T-helper 2 cell treated with Interferon-gamma antibody and Interleukin-4, amounts not matched to agents 5 μg/mL and 100 μg/mL, for 36 hours (primary cell): ENCODE measurements at places on chromosomes 12 and 14.

DNA sequence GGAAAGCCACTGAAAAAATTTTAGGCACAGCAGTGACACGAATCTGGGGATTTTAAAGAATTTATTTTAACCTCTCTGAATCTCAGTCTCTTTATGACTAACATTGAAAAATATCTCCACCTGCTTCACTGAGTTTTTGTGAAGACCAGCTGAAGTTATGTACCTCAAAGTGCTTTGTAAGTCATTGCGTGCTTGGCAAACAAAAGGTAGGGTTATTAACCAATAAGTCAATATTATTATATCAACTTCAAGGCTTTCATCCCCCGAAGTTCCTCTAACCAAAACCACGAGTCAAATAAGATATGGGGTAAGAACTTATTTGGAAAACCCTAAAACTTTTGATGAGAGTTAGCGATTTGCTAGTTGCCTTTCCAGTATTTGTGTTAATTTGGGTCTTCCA lies 62.3 kb downstream of the HSPB8 start:
- no peak for DNase-seq

GRCh38 chr12:49674318-49674981 lies 32.8 kb downstream of the FMNL3 start:
- DNase-seq = no peak

DNA sequence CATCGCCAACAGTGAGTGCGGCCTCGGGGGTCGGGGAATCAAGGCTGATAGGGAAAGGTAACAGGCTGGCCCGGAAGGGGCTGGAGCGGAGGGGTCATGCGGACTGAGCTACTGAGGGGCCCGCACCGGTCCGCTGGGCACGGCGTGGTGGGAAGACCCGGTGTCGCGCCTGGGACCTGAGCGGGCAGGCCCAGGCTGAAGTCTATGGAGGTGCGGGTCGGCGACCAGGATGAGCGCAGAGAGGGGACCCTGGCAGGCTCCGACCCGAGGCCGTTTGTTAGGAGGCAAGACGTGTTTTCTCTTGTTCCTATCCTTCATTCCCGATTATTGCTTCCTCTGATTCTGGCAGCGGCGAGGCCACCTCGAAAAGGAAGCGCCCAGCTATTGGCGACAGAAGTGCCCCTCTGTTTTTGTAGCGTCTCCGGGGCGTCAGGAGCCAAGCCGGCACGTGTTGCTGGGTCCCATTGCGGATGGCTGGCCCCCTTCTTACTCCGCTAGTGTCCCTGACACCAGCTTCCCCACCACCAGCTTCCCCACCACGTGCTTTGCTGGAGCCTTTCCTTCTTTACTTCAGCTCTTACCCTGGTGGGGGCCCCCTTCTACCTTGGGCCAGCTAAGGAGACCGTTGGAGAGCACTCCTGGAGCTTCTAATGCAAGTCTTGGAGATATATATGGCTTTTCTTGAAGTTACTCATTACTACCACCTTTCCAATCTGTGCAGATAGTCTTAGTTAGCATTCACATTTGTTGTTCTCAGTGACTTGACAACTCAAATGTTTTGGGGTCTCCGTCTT lies 653 bp downstream of the PA2G4 start:
- DNase-seq = no peak

- DNase-seq = peak; percentile 8
These were observed 62.3 kb upstream of the PTCSC3 start for GRCh38 chr14:36238666-36239363.

- DNase-seq = no peak
These were observed 62.9 kb upstream of the NID2 start for GRCh38 chr14:52131640-52132320.

DNA sequence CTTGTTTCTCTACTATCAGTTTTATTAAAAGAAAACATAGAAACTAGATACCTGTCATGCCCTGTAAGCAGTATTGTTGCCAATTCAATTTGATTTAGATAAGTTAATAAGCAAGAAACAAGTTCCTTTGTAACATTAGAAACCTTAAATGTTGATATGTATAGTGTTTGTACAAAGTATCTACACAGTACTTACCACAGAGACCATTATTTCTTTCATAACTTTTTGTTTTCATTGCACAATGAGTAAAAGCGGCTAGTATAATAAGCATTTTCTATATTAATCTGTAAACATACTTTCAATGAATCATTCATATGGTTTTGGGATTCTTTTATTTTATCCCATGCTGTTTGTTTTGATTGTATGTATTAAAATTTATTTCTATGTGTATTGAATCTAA lies 305.1 kb downstream of the TTC6 start:
- DNase-seq = no peak

DNA sequence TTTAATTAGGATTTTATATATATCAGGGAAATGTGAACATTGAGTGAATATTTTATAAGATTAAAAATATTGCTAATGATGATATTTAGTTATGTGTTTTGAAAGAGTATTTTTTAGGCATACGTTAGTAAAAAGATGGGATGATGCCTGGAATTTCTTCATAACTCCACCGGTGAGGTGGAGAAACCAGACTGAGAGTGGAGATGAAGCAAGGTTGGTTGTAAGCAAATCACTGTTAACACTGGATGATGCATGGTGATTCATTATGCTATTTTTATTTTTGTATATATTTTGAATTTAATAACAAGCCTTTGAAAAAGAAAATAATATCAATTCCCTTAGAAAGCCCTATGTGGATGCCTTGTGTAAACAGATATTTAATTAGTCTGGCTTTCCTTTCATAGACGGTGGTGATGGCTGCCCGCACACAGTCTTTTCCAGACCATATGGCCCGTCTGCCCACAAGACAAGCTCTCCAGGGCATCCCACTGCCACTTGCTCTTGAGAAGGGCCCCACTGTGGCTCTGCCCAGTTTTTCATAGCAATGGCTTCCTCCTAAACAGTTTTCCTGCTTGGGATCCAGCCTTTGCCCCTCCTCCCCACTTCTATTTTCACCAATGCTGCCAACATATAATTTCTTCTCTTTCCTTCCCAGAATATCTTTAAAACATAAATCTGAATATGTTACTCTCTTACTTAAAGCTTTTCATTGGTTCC lies 95.4 kb downstream of the HELB start:
- DNase-seq = no peak

DNA sequence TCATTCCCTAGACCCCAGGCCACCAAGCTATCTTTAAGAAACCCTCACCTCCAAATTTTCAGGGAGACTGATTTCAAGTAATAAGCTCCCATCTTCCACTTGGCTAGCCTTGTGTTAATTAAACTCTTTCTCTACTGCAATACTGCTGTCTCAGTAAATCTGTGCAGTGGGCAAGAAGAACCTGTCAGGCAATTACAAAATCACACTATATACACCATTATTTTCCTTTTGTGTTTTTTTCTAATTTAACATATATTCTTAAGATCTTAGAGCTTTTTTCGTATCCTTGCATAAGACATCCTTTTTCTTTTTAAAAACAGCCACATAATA lies 7.7 kb upstream of the GOLGA5 start:
- no peak for DNase-seq

DNA sequence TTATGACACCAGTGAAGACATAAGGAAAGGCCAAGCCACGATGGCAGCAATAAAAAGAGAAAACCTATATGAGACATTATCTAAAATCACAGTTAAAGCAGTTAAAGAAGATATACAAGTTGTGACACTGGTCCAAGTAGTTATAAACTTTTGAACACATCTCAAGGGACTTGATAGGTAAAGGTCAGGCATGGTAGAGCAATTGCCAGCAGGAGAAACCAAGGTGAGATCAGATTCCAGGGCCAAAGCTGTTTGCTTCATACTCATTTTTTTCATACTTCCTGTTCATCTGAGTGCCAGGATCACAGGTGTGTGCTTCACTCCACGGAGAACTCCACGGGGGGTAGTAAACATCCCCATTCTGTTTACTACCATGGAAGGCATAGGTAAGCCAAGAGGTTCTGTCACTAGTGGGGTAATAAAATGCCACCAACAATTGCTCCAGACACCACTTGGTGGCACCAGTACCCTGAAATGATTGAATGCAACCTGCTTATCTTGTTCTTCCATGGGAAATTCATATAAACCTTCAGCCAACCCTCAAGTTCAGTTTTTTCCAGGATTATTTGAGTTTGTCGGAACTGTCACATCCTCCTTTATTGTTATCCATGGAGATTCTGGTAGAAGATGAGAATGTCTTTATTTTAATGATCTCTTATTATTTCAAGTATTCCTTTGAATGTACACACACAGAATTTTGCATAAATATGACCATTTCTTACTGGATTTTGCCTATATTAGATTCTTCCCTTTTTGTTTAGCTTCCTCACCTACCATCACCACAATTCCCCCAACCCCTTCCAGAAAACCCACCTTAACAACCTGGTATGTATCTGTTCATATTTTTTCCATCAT lies 59.2 kb upstream of the TSPAN8 start:
- DNase-seq = no peak

- no peak for DNase-seq
These were observed 138.2 kb downstream of the NUAK1 start for GRCh38 chr12:106000382-106001104.

- DNase-seq = no peak
These were observed 320.0 kb upstream of the ATP2B1 start for GRCh38 chr12:90028635-90029051.

DNA sequence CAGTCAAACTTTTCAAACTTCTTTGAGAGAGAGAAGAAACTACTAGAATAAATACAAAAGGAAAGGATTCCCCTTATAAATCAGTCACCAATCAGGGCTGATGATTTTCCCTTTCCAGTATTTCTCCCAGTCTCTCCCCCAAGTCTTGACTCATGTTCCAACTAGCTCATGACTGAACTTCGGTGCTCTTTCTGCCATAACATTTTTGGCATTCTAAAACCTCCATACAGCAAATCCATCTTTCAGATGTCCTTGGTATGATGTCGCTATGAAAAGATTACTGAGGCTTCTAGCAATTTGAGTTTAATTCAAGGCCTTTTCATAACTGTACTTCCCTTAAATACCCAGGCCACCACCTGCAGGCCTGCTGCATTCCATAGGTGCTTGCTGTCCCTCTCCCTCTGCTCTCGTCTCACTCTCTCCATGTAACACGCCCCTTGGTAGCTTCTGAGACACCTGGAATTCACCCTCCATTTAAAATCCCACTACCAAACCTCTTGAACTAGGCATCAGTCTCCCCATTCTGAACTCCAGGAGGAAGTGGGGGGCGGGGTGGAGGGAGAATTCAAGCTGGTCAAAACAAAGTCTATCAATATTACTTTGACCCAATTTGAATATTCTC lies 2.4 kb downstream of the PRKD1 start:
- no peak for DNase-seq

DNA sequence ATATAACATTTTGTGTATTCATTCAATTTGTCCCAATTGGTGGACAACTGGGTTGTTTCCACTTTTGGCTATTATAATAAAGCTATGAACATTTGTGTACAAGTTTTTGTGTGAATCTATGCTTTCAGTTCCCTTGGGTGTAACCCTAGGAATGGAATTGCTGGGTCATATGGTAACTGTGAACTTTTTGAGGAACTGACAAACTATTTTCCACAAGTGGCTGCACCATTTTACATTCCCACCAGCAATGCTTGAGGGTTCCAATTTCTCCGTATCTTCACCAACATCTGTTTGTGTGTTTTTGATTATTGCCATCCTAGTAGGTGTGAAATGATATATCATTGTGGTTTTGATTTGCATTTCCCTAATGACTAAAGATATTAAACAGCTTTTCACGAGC lies 13.0 kb downstream of the LPCAT3 start:
- no peak for DNase-seq

GRCh38 chr12:1093166-1093751 lies 102.2 kb downstream of the ERC1 start:
- no peak for DNase-seq

DNA sequence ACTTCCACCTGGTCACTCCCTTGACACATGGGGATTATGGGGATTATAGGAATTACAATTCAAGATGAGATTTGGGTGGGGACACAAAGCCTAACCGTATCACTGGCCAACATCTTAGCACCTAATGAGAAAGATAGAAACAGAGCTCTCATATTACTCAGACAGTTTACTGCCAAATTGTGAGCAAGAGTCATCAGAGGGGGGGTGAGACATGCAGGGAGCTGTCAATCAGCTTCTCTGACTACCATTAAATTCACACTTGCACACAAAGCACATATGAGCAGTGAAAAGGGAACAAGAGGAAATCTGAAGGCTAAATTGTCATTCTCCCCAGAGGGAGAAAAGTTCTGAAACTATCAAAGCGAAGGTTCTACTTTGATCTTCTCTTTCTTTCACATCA lies 78.1 kb upstream of the GRIN2B start:
- DNase-seq = no peak

DNA sequence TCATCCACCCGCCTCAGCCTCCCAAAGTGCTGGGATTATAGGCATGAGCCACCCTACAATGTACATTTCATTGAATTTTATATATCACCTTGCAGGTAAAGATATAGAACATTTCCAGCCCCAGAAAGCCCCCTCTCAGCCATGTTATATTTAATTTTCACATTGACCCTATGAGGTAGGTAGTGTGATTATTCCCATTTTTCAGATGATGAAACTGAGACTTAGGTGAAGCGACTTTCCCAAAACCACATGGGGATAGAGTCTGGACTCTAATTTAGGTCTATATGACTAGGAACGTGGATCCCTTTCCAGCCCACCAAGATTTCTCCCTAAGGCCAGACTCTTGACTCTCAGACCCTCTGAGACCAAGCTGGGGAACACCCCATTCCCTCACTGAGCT lies 15.7 kb upstream of the POP5 start:
- no peak for DNase-seq

- DNase-seq = no peak
These were observed 69.4 kb upstream of the ACTN1 start for GRCh38 chr14:69048456-69048855.

DNA sequence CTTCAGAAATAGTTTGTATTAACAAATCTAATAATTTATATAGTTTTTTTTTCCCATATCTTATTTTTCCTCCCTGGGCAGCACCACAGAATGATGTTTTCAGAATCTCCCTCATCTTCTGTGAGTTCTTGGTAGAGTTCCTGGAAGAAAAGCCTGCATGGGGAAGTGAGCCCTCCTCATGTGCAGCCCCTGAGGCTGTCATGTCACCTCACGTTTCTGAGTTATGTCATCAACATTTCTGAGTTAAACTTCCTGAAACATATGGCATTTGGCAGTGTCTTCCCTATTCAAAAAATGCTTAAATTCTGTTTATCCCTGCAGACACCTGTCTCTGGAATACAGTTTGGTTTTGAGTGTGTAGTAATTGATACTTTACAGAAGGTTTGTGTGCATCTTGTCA lies 979.0 kb downstream of the TMEM121 start:
- DNase-seq = no peak

DNA sequence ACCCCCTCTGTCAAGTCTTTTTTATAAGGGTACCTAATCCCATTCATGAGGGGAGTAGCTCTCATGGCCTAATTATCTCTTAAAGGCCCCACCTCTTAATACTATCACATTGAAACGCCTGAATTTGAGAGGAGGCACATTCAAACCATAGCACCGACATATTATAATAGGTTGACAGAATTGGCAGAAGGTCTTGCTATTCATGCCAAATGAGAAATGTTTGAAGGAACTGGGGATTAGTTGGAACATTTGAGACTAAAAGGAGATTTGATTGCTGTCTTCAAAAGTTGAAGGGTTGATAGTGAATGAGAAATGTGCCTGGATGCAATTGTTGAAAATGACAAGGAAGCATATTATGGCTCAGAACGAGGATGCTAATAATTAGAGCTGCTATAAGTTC lies 331.1 kb downstream of the ATP23 start:
- DNase-seq = no peak
